NB4 (cell line): ENCODE measurements at places on chromosomes 3 and 15.
A peak's percentile ranks its signal among the peaks of the same experiment; 100 is the strongest.

DNA sequence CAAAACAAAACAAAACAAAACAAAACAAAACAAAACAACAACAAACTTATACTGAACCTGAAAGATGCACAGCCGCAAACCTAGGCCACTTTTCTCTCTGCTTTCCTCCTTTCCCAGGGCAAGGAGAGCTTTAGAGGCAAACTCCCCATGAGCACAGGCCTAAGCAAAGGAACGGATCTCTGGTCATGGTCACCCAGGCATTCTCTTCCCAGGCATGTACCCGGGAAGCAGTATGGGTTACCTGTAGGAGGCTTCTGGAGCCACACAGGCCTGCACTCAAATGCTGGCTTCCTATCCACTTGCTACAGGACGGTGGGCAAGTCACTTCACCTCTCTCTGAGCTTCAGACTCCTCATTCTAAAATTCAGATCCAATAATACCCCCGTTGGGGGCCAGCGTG lies 171.8 kb downstream of the SMAD6 start:
- no peak for DNase-seq

DNA sequence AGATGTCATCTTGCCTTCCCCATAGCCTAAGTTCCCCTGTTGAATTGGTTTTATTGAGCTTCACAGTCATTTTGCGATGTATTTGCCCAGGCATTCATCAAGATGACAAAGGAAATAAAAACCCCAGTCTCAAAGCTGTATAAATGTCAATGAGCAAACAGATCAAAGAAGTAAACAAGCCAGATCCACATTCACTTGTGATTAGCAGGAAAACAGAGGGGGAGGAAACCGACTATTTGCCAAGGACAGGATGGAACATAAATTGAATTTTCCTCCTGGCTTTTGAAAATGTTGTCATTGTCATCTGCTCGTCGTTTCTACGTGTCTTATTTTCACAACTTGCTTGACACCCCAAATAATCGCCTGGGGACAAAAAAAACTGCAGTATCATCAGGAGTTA lies 83.5 kb downstream of the SV2B start:
- DNase-seq, result no peak

DNA sequence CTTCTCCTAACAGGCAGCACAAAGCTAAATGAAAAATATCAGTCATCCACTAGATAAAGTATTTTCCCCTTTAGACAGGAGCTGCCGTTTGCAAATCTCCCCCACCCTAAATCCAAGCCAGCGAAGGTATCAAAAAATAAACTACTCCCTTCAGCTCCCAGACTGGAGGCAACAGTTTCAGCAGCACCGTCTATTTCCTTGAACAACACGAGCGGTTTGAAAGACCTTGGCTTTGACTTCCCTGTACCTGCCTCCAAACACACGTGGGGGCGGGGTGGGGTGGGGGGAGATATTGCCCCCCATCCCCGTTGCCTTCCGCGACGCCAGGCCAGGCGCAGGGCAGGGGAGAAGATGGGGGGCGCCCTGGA lies 832 bp upstream of the CACNA1D start:
- DNase-seq, result no peak

DNA sequence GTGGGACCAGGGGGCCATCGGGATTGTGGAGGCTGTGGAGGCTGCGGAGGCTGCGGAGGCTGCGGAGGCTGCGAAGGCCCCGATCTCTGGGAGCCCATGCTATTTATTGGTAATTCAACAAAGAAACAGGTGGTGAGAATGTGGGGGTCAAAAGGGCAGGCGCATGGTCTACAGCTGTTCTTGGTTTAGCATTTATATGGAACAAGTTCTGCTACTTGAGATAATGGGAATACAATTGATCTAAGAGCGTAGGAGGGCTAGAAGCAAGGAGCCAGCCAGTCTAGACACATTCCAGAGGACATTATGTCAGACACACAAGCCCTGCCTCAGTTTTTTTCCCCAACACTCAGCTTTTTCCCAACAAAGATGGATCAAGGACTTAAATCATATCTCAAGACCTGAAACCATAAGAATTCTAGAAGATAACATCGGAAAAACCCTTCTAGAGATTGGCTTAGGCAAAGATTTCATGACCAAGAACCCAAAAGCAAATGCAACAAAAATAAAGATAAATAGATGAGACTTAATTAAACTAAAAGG lies 20.1 kb downstream of the C3orf80 start:
- DNase-seq, result no peak

DNA sequence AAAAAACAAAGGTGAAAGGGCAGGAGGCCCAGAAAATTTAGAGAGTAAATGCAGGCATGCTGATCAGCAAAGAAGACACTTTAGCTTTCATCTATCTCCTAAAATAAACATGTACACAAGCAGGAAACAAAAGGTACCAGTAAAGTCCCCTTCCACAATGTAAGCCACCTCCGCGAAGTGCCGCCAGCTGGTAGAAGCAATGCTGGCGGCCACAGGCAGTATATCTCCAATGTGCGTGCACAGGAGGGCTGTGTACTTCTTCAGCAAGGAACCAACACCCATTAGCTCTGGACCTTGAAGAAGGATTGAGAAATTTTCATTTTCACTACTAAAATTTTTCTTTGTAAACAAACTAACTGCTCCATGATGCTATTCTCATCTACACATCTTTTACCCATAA lies 75.4 kb downstream of the HERC2 start:
- DNase-seq, result no peak

DNA sequence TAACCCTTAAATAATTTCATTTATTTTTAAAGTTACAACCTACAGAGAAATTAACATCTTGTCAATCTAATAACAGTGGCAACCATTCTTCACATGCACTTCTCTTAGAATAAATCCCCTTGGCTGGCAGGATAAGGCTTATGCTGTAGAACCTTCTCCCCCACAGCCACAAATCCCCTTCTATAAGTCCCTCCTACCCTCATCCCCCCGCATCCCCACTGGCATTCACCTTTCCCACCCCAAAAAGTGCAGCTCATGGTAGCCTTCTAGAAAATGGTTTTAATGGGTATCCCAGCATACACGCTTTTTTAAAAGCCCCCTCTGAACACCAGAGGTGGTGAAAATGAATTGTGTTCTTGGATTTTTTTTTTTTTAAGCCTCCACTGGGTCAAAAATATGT lies 49.2 kb downstream of the CAPN7 start:
- DNase-seq, result no peak

GRCh38 chr3:155416500-155417118 lies 123.1 kb upstream of the STRIT1 start:
- no peak for DNase-seq

GRCh38 chr15:44219073-44219472 lies 24.0 kb upstream of the FRMD5 start:
- DNase-seq, result peak; percentile 11

DNA sequence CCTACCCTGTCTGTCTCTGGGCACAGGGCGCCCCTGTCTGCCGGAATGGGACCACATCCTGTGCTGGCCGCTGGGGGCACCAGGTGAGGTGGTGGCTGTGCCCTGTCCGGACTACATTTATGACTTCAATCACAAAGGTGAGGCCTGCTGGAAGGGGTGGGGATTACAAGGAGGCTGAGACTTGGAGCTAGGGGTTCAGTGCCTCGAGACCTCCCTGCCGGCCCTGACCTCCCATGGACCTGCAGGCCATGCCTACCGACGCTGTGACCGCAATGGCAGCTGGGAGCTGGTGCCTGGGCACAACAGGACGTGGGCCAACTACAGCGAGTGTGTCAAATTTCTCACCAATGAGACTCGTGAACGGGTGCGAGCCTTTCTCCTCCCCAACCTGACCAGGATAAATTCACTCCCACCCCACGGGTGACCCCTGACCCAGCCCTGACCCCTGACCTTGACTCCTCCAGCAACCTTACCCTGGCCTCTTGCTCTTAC lies 20.4 kb downstream of the PTH1R start:
- DNase-seq, result no peak
